ENCODE measurements at places on chromosomes 3 and 15.

- no peak for DNase-seq
Measured at GRCh38 chr15:66899555-66900350, 165.6 kb upstream of the SMAD3 start.

DNA sequence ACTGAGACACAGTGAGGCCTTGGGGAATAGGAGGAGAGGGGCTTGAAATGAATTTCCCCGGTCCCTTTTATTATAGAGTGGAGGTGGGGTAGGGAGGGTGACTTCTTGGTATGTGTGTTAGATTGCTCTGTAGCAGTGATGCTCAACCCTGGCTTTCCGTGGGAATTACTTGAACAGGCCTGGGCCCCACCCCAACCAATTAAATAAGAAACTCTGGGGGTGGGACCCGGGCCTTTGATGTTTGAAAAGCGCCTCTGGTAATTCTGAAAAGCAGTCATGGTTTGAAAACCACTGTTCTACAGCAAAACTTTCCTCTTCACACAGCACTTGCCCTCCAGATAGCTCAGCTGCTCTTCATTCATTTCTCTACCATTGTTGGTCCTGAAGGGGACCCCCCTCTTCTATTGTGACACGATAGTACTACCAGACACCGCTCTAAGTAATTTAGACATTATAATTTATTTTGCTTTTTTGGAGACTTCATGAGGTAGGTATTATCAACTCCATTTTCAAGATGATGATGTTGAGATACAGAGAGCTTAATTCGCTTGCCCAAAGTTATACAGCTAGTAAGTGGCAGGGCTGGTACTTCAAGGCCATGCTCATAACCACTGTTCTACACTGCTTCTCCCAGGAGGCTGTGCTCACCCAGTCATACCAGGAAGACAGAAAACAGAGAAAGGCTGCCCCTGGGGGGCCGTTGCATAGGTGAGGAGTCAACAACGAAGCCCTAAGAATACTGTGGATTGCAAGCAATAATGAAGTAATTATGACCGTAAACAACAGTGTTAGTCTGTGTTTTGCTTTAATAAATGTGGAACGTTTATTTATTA lies 176.2 kb downstream of the PEX5L start:
- no peak for DNase-seq

GRCh38 chr15:68440136-68440535 lies 8.2 kb upstream of the ITGA11 start:
- DNase-seq: no peak

DNA sequence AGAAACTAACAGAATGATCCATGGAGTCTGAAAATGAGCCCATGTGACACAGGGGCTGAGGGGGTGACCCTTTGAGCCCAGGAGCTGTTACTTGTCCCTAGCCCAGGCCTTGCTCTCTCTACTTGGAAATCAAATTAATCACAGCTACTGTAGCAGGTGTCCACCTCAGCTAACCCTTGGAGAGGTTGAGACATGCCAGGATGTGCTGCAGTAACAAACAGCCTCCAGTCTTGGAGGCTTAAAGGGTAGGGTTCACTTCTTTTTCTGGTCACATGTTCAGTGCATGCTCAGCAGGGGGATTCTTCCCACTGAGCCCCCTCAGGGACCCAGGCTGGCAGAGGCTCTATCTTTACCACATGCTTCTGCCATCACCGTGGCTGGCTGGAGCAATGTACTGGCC lies 21.4 kb downstream of the TPRA1 start:
- no peak for DNase-seq

GRCh38 chr15:85584872-85585271 lies 204.5 kb downstream of the AKAP13 start:
- DNase-seq: no peak

GRCh38 chr15:47620960-47621681 lies 96.2 kb upstream of the SEMA6D start:
- DNase-seq: no peak

DNA sequence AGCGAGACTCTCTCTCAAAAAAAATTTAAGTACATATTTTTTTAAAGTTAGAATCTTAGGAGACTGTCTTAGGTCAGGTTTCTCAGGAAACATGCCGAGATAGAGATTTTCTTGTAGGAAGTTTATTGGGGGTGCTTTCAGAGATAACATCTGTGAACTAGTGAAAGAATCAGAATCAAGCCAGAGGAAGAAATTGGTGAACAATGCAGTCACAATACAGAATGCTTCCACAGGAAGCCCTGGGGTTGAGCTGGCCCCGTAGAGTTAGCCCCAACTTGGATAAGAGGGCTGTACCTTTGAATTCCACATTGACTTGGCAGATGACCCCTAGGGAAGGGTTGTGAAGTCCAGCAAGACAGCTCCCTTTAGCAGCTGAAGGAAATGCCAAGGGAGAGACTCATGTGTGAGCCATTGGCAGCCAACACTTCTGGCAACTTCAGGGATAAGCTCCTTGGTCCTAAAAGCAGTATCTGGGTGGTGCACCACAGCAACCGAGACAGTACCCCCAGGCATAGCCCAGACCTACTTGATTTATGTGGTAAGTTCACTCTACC lies 7.1 kb upstream of the PLCB2 start:
- DNase-seq: no peak

GRCh38 chr3:170429050-170429449 lies 10.4 kb downstream of the CLDN11 start:
- no peak for DNase-seq

- DNase-seq: no peak
Measured at GRCh38 chr3:123394391-123395020, 54.4 kb downstream of the ADCY5 start.

GRCh38 chr15:73393336-73393735 lies 24.6 kb upstream of the HCN4 start:
- no peak for DNase-seq

GRCh38 chr3:138890555-138891187 lies 55.9 kb upstream of the PIK3CB start:
- DNase-seq: no peak

GRCh38 chr3:113804661-113805060 lies 33.9 kb upstream of the GRAMD1C start:
- no peak for DNase-seq

- DNase-seq: no peak
Measured at GRCh38 chr15:22786868-22787698, 639 bp downstream of the NIPA1 start.

DNA sequence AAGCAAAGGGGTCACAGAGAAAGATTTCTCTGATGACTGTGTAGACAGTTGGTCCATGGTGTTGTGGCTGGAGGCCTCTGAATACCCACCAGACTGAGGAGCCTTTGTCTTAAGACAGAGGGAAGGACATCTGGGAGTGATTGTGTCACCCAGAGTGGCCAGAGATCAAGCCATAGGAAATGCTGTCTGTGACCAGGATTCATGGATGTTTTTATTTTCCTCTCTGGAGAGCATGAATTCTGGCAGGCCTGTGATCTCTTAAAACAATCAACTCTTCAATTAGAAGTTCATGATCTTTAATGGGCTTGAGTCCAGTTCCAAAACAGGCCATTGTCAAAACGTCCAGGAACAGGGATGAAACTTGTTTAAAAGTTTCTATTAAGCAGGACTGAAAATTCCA lies 198.9 kb upstream of the CTDSPL start:
- DNase-seq: no peak

DNA sequence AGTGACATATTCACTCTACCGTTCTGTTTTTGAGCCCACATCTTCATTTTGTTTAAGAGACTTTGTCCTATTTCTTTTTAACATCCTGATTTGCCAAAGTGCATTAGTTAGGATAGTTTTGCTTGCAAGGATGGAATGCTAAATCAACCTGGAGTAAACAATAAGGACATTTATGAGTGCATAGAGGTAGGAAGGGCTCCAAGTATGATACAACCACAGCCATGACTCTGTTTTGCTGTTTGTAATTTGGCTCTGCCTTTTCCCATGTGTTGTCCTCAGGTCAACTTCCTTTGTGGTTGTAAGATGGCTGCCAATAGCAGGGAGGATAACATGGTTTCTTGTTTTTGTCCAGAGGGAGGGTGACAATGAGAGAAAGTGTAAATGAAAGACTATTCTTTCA lies 66.4 kb upstream of the GOLIM4 start:
- no peak for DNase-seq

- no peak for DNase-seq
Measured at GRCh38 chr3:126108676-126109050, 24.7 kb upstream of the SLC41A3 start.

DNA sequence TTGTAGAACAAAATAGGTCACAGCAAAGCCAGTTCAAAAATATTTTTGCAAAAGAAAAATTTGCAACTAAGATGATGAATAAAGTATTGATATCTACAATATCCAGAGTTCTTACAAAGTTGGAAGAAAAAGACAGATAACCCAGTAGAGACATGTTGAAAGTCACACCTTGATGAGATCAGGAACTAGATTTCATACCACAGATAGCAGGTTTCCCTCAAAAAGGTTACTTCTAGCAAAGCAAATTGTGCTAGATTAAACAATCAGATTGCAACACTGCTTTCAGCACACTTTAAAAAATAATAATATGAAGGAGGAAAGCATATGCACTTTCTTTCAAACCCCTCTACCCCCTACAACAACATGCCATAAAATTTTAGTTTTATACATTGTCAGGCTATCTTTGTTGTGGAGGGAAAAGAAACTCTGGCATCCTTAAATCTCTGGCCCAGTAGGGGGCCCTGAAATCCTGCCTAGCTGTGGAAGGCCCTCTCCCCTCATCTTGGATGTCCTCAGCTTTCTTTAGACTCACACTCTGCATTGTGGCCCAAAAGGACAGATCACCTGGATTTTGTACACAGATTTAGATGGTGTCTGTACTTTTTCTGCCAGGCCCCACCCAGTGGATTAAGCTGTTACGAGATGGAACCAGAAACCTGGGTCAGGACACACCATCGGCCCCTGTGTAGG lies 50.9 kb downstream of the CCR3 start:
- DNase-seq: no peak

DNA sequence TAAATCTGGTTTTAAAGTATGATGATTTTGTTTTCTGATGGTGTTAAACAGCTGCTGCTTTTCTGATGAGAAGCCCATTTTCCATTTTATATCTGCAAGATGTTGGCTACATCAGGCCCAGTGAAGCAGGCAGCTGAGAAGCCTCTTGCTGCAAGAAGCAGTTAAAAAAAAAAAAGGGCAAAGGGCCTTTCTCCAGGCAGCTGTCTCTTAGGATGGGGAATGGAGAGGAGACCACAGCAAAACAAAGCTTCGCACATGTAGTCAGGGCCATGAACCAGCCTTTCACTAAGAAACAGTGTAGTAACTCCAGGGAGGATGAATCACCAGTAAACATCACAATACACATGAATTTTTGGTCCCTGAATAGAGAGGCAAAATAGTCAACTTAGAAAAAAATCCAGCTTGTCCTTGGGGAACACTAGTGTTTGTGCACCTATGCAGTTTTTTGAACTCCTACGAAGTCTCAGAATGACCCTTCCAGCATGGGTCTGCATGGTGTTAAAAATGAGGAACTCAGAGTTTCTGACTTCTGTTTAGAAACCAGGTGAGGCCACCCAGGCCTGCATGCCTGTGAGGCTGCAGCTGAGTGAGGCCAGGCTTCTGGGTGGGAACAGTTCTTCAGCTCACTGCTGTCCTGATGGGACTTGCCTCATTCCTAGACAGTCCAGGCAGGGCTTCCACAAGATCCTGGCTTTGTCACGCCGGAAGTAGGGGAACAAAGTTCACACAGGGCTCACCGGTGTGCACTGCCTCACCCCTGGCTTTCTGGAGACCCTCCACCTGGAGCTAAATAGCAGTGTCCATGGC lies 518.7 kb downstream of the MCTP2 start:
- no peak for DNase-seq

DNA sequence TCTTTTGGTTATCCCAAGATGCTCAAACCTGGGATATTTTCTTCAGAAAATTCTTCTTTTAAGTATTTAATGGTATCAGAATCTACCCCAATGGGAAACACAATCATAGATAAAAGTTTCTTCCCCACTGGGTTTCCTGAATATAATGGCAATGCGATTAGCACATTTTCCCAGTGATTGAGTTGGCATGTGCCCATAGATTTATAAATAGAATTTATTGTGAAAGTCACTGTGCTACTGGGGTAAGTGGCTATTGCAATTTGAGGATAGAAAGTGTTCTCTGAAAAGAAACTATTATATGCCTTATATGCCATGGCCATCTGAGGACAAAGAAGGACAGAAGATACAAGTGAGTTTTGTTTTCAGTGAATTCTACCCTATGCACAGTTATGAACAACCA lies 99.0 kb upstream of the RBMS3 start:
- no peak for DNase-seq

- no peak for DNase-seq
Measured at GRCh38 chr3:166223120-166223519, 385.9 kb upstream of the BCHE start.

DNA sequence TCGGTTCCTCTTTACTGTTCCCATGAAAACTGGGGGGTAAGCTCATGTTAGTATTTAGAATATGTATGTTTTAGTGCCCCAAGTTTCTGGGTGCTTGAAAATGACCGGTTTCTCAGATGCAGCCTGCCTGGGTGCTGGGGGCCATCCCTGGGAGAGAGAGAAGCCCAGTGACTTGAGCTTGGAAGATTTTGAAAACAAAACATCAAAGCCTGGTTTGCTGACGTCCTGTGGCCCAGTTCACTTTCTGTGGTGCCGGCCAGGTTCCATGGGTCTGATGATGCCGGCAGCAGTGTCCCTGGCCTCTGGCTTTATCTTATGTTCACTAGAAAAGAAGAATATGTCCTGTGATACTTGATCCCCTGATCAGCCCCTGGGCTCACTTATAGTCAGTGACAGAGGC lies 17.1 kb downstream of the APBA2 start:
- no peak for DNase-seq

DNA sequence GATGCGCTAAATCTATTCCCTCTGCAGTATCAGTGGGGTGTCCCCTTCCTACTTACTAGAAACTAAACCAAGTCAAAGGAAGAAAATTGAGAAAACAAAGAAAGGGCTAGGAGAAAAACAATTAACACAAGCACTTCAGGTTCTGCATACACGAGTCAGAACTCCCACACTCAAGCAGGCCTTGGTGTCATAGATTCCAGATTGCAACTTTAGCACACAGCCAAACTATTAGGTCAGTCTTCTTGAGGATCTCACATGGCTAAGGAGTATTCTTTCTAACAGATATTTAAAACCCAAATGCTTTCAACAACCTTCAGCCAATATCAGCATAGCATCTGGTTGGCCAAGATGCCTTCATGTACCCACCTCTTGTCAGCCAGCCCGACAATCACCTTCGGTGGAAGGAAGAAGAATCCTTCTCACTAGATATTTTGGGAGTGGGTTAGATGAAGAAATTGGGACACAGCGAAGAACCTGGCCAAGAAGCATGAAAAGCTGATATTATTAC lies 340.0 kb downstream of the VPS13C start:
- no peak for DNase-seq

DNA sequence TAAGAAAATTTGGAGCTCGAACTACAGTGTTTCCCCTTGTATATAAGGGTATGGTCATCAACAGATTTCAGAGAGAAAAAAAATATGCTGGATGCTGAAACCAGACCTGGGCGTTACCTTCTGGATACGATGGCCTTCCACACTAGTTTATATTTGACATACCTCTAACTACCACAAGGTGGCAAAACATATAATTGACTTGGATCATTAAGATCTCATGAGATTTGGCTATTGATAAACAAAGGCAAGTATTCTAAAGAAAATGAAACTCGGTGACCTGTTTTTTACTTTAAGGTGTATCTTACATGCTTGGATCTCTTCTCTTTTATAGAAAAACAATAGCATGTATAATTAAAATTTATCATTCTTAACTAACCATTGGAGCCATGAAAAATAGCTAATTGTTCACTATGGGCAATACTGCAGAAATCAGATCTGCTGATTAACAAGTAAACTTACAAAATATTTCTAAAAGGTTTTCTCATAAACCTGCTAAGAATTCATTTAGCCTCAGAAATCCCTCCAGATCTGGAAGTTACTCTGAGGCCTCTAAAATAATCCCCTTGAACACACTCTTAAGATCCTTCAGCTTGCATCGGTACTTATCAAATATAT lies 300.6 kb upstream of the KCNH8 start:
- no peak for DNase-seq

All from NCI-H187 (cell line).